ENCODE measurements at places on chromosomes 16 and 17.

DNA sequence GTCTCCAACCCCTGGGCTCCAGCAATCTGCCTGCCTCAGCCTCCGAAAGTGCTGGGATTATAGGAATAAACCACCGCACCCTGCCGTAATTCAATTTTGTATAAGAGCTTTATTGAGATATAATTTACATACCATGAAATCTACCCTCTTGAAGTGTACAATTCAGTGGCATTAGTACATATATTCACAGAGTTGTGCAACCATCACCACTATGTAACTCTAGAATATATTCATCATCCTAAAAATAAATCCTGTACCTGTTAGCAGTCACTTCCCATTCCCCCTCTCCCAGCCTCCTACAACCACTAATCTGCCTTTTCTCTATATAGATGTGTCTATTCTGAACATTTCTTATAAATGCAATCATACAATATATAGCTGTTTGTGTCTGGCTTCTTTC lies 26.1 kb downstream of the TOM1L2 start:
- DNase-seq: no peak

- no peak for DNase-seq
Measured at GRCh38 chr17:45355087-45355486, 38.3 kb upstream of the MAP3K14 start.

DNA sequence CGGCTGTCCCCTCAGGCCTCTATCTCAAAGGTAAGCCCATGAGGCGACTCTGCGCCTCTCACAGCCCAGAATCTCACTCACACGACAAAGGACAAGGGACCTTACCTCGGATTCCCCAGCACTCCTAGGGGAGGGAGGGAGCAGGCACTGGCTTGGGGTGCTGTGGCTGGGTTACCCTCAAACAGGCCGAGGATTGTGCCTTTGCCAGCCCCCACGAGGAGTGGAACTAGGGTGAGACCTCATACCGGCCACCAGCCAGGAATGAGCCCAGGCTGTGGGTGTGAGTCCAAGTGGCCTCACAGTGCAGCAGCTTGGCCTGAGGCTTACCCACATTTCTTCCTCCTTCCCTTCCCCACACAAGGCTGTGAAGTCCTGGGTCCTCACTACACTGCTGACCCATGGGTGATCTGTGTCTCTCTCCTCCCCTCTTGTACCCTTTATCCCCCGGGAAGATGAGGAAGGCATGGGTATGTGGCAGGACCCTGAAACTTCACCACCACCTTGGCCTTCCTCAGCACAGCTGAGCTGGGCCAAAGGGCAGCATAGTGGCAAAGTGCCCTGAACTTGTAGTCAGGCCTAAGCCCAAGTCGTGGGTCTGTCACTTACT lies 5.9 kb downstream of the PROCA1 start:
- no peak for DNase-seq

DNA sequence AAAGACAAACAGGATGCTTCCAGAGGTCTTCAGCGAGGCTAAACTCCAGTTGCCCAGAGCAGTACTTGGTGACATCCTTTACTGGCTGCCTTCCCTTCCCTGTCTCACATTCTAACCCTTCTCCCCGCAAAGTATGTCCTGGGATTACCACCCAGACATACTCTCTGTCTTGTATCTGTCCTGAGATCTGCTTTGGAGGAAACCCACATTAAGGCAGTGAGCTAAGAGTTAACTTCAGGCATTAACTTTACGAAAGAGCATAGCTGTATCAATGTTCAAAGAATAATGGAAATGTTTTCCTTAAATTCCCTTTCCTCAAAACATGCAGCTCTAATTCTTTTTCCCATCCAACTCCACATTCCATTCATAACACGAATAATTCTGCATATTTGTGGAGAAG lies 385.2 kb downstream of the NPIPA8 start:
- DNase-seq: no peak

GRCh38 chr17:39264119-39264518 lies 38.4 kb upstream of the STAC2 start:
- DNase-seq: no peak

GRCh38 chr17:27751622-27752490 lies 48.5 kb downstream of the NOS2 start:
- no peak for DNase-seq

DNA sequence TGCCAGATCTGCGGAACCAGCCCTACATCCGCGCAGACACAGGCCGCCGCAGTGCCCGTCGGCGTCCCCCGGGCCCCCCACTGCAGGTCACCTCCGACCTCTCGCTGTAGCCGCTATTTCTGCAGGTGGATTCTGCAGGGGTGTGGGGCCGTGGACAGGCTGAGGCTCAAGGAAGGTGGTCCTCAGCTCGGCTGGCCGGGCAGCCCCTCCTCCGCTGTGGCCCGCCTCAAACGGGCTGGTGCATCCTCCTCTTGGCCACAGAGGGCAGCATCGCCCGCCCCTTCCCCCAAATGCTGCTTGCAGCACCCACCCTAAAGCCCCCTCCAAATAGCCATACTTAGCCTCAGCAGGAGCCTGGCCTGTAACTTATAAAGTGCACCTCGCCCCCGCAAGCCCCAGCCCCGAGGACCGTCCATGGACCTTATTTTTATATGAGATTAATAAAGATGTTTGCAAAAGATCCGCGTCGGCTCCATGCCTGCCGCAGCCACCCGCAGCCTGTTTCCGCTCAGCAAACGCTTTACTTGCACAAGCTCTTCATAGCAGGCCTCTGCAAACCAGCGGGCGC lies 14.9 kb downstream of the SPATA32 start:
- DNase-seq: no peak

DNA sequence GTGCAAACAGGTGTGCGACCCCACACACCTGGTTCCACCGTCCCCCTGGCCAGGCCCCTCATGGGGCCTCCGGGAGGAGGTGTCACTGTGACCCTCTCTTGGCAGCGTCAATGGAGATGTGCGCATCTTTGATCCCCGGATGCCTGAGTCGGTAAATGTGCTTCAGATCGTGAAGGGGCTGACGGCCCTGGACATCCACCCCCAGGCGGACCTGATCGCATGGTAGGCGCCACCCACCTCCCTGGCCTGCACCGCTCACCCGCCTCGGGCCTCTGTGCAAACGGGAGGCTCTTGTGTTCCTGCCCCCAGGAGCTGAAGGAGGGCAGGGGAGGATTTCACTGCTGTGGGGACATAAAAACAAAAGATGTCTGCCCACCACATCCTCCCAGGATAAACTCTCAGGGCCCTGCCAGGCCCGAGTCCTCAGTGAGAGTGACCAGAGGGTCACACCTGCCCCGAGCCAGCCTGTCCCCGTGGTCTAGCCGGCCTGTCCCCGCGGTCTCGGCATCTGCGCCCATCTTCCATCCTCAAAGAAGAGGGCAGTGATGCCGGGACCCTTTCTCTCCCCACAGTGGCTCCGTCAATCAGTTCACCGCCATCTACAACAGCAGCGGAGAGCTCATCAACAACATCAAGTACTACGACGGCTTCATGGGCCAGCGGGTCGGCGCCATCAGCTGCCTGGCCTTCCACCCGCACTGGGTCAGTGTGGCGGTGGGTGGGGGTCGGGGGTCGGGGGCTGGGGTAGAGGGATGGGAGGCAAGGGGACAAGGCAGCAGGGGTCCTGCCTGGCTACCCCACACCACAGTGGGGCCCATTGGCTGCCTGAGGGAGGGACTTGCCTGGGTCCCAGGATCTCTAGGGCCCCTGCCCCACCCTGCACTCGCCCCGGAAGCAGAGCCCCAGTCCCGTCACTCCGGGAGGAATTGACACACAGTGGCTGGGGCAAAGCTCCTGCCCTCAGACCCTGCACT lies 29.0 kb upstream of the CHMP6 start:
- no peak for DNase-seq

GRCh38 chr16:19186408-19186807 lies 18.4 kb downstream of the SYT17 start:
- no peak for DNase-seq

DNA sequence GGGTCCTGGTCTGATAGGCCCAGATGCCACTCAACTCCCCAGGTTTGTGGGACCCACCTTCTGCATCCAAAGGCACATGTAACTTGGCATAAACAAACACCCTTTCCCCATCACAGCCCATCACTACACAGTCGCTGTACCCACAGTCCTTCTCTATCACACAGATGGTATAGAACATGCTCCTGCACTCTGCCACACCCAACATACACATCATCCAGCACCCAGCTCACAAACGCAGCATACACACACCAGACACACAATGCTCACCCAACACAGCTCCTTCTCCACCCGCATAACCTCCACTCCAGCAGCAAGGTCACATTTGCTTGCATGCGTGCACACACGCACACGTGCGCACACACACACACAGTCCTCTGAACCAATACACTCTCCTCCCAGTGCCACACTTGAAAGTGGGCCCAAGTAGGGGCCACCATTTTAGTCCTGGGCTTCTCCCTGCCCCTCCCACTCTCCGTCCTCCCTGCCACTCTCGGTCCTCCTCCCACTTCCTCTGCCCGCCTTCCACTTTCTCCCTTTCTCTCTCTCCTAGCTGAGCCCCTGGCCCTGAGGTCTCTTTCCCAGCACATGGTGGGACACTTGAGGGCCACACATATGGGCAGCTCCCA lies 8.5 kb upstream of the TMEM92 start:
- DNase-seq: no peak

- no peak for DNase-seq
Measured at GRCh38 chr17:82638183-82638773, 10.0 kb downstream of the WDR45B start.

DNA sequence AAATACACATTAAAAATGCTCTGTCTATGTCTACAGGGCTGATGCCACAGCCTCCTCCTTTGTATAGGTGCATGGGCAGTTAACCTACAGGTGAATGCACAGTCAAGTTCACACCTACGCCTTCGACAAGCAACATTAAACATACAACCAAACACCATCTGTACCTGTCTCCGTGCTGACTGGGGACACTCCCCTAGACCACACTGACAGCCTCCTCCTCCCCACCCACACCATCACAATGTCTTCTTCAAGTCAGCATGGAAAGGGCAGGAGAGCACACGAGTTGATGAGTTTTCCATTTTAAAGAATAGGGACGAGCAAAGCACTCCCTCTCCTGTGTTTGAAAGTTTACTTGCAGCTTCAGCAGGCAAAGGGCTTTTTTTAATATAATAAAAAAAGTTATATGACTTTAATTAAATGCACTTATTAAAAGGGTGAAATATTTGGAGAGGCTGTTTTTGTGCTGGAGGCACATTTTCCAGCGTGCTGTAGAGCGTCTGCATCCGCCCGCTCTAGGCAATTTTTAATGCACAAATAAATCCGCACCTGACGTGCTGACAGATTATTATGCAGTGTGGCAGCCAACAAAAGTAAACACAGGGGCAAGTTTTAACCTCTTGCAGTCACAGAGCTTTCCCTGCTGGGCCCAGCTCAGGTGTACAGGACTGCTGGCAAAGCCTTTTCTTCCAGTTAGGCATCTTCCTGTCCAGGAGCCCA lies 367.9 kb downstream of the SOX9 start:
- no peak for DNase-seq

DNA sequence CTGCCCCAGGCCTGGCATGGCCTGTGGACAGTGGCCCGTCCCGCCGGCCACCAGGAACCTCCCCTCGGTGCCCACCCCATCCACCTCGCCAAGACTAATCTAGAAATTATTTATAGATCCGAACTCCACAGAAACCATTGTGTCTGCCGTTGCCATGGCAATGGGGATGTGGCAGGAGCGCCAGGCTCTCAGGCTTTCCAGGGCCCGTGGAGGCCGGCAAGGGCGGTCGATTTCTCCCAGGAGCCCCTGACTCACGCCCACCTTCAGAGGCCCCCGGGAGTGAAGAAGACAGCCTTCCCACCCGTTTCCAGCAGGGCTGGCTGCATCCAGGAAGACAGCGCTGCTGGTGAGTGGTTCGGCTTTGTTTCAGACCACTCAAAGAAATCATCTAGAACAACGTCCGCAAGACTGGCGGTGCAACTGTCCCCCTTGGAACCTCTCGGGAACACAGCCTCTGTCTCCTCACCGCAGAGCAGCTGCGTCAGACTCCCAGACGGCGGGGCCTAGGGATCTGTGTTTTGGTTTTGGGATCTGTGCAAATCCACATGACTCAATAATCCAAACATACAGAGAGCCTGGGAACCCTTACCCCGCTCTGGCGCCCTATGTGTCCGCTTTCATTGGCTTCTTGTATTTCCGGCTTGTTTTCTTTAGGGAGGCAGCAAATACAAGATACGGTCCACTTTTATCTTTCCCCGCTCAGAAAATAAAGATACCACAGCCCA lies 48.5 kb upstream of the ZCCHC14 start:
- no peak for DNase-seq

GRCh38 chr16:19868421-19868820 lies 16.2 kb downstream of the GPRC5B start:
- DNase-seq: no peak

DNA sequence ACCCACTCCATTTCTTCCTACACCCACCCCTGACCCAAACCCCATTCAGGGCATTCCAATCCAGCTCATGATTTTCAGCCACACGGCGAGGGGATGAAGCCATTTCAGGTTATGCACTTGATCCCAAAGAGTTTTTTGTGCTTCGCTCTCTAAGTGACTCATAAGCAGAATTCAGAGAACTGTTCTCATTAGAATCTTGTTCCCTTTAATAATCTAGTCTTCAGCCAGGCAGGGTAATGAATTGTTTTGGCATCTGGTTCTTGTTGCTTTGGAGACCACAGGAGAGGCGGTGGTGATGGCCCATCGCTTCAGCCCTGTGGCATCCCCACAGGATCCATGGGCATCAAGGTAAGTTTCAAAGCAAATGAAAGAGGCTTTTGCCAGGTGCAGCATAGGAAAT lies 4.8 kb upstream of the KRT31 start:
- no peak for DNase-seq

DNA sequence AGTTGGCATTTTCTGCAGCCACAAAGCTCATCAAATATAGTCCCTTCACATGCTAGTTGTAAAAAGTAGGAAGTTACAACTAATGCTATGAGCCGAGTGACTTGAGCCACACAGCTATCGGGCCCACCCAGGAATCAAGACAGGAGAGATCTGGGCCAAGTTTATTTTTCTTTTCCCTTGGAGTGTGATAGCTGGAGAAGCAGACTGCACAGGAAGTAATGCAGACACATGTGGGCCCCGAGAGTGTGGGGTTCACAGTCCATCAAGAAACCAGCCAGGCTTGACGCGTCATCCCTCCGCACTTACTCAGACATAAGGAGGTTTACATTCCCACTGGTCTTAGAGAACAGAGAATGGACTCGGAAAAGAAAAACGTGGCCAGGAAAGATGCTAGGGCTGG lies 403.1 kb upstream of the CDH11 start:
- DNase-seq: no peak

- no peak for DNase-seq
Measured at GRCh38 chr17:65539630-65540266, 21.7 kb downstream of the AXIN2 start.

GRCh38 chr17:72169823-72170222 lies 49.0 kb downstream of the SOX9 start:
- DNase-seq: no peak

GRCh38 chr16:88799569-88800276 lies 3.9 kb upstream of the CDT1 start:
- DNase-seq: no peak

- no peak for DNase-seq
Measured at GRCh38 chr16:89733322-89733721, 12.0 kb downstream of the ZNF276 start.
